H54 (cell line): ENCODE measurements at places on chromosomes 6 and 20.
A peak's percentile ranks its signal among the peaks of the same experiment; 100 is the strongest.

DNA sequence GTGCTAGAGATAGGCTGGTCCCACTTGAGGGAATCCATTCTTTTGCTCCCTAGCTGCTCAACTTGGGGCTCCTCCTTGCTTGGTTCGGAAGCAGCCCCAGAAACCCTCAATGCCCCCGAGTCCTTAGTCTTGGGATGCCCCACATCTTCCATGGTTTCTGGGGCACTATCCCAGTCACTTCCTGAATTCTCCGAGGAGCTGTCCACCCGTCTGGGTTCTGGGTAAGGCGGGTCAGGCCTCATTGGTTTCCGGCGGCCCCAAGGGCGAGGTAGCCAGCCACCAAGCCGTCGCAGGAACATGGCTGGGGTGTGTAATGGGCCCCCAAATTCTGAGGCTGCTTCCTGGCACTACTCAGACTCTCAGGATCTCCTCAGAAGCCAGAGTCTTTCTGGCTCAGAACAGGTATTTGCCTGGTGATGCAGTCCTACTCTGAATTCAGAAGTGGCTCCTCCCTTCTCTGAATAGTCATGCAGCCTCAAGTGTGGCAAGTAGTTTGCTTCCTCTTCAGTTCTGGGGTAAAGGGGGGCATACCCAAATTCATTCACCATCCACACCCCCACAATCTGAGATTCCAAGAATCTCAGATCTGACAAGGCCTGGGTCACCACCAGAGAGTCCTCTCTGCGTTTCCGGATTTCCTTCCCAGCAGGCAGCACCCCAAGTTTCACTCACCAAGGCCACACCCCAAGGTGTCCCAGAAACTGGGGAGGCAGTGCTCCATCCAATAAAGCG is 763 bp downstream of the C6orf47 start:
- no peak for DNase-seq

GRCh38 chr6:161152527-161152862 is 121.4 kb downstream of the AGPAT4 start:
- DNase-seq: no peak

- no peak for DNase-seq
These were observed 152.1 kb downstream of the SAMD5 start for GRCh38 chr6:147660334-147661311.

DNA sequence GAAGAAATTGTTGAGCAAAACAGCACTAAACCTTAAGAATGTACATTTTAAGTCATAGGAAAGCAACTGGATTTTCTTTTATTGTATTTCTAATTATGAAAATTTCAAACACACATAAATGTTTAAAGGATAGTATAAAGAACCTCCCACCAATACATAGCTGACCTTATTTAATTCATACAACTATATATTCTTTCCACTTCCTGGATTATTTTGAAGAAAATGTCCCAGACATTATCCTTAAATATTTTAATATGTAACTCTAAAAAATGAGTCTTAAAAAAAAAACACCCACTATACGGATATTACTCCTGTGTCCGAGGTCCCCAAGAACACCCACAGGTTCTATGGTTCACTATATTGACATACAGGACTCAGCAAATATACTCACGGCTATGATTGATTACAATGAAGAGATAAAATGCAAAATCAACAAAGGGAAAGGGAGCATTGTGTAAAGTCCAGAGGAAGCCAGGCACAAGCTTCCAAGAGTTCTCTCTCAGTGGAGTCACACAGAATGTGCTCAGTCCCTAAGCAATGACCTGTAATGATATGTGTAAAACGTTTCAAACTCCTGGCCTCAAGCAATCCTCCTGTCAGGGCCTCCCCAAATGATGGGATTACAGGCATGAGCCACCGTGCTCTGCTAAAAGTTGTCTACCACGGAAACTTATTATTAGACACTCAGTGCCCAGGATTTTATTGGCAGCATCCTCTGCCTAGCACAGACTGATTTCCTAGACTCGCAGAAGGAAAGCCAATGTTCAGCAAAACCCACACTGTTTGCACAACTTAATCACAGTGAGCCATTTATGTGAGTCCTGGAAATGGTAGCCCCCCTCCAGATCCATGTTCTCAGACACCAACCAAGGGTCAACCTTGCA is 23.2 kb downstream of the GLYATL3 start:
- no peak for DNase-seq

- DNase-seq: peak; percentile 47
These were observed at the start of gene MOXD1 for GRCh38 chr6:132400883-132401617. MOXD1 (minus strand) TSS chr6:132401475; CDS start chr6:132401426, 49 bp downstream.

- no peak for DNase-seq
These were observed 615.4 kb downstream of the MAFB start for GRCh38 chr20:40073535-40074111.

DNA sequence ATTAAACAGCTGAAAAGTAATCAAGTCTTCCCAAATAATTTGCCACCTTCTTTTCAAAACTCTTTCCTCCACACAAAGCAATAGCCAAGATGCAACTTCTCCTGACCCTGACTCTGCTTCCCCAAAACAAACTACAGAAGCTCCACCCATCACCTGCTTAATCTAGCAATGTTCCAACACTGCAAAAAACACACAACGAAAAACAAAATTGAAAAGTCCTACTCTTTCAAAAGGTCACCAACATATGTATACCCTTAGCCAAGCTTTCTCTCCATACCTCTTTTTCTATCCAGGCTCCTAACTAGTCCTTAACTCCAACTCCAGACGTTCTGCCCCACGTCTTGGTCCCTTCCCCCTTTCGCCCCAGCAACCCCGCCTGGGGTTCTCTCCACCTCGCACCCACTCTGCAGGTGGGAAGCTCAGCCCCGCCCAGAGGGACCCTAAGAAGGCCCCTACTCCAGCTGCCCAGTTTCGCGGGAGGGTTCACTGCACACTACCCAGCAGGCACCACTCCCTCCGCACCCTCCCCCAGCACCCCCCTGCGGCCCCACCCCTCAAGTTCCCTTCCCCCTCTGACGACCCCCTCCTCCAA is 717 bp downstream of the CSNK2A1 start:
- DNase-seq: peak; percentile 16

GRCh38 chr6:16948396-16948795 is 153.5 kb upstream of the STMND1 start:
- DNase-seq: no peak

DNA sequence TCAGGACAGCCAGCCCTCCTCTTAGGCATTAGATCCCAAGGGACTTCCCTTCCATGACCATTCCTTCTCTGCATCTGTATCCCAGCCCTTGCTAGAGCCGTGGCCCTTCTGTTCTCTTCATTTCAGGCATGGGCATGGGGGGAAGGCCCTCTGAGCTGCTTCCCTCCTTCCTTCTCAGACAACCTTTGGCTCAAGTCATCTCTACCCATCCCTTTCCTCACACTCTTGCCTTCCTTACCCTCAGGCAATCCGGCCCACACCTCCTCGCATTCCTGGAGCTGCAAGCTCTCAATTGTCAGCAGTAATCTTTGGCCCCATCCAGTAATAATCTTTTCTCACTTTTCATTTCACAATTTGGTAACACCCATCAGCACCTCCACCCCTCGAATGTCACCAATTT is 426.9 kb upstream of the JARID2 start:
- DNase-seq: no peak

GRCh38 chr6:87251225-87251624 is 71.2 kb upstream of the SMIM8 start:
- no peak for DNase-seq

DNA sequence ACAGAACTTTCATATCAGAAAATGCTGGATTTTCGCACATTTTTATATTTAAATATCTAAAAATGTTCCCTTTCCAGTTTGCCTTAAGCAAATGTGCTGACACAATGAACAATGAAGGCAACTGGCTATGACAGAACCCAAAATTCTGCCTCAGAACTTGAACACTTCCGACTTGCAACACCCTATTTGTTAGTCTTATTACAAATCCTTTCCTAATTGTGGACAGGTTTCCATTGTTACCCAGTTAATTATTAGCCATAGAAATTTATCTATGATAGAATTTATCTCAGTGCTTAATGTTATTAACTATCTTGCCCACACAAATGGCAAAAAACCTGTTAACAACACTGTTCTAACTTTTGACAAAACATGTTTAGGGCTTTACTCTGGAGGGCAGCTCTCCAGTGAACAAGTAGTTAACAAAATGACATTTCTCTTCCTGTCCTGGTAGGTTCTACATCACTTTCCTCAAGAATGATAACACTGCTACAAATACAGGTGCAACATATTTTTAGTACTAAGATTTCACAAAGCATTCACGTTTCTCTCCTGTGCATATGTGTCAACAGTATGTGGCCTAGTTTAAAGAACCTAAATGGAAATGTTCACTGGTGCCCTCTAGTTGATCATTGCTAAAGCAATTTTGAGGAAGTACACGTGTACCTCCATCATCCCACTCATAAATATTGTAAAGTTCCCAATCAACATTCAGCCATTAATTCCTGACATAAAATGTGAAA is 58.4 kb downstream of the HIVEP2 start:
- DNase-seq: no peak

GRCh38 chr6:157339432-157339831 is 16.1 kb upstream of the TMEM242 start:
- no peak for DNase-seq

DNA sequence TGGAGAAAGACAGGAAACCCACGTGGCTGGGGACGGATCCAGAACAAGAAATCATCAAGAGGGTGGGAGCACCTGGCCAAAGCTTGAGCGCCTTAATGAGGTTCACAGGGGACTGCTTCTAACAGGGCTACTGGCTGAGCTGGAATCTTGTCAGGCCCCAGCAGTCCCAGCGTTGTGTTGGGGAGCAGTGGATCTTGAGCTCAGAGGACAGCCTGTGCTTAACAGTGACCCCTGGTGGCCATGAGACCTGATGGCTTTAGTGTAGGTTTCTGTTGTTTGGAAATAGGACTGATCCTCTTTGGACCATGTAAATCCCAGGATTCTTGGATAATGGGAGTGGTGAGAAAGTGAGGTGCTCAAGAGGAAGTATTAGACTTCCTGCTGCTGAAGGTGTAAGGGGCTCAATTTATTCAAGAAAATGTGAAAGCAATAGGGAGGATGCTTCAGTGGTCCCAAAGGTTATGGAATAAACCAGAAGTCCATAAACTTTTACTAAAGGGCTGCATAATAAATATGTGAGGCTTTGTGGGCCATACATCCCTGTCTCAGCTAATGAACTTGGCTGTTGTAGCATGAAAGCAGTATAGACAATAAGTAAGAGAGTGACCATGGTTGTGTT is 216.2 kb downstream of the NFATC2 start:
- DNase-seq: no peak

DNA sequence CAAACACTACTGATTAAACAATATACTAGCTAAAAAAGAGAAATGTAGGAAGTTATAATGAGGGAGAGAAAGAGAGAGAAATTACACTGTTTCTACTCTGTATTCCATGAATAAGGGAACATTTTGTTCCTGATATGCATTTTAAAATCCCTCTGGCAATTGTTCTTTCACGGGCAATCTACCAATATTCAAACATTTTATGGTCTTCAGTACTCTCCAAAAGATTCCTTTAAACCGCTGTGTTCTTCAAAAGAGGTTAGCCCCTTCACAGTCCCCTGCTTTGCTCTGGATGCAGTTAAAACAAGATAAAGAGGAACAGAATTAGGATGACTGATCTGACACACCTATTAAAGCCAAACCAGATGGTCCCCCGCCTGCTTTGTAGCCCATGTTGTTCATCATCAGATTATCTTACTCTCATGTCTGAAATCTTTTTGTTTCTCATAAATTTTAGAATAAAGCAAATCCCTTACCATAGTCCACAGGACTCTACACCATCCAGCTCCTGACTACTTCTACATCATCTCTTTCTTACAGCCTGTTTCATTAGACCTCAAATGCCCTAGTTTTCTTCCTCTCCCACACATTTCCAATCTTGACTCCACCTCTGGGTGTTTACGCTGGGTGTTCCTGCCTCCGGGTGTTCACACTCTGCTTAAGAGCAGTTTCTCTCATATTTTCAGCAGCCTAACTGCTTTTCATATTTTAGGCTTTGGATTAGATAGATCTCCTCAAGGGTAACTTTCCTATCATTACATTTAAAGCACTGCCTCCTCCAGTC is 399.7 kb downstream of the COL12A1 start:
- no peak for DNase-seq

GRCh38 chr6:7172649-7173048 is 64.9 kb downstream of the RREB1 start:
- DNase-seq: no peak

DNA sequence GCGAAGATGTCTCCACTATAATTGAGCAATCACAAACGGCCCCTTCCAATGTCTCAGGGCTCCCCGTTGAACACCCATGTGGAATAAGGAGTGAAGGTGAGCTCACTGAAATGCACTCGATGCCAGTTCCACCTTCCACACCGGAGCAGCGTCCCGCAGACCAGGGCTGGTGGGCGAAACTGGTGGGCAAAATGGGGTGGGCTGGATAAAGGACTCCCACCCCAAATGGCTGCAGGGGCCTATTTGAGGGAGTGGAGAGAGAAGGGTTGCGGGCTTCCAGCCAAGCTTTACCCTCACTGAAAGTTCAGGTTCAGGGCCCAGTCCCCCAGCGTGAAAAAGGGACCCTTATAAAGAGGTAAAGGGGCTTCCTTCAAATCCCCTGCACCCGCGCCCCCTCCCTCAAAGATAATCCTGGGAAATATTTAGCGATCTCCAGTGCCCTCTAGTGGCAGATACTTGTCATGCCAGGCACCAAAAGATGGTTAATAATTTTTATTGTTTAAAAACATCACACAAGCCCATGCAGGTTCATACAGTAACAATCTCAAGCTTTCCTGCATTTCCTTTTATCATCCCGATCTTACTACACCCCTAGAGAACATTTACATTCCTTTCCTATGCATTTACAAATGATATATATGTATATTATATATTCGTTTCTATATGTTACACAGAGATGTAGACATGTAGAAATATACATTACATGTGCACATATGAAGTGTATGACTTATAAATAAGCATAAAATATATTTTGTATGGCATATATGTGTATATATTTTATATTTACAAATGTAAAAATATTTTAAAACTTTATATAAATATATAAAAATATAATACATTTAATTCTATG is 58.2 kb upstream of the NKX2-2 start:
- DNase-seq: peak; percentile 9

GRCh38 chr20:4306206-4306605 is 290.8 kb upstream of the RNF24 start:
- DNase-seq: no peak

DNA sequence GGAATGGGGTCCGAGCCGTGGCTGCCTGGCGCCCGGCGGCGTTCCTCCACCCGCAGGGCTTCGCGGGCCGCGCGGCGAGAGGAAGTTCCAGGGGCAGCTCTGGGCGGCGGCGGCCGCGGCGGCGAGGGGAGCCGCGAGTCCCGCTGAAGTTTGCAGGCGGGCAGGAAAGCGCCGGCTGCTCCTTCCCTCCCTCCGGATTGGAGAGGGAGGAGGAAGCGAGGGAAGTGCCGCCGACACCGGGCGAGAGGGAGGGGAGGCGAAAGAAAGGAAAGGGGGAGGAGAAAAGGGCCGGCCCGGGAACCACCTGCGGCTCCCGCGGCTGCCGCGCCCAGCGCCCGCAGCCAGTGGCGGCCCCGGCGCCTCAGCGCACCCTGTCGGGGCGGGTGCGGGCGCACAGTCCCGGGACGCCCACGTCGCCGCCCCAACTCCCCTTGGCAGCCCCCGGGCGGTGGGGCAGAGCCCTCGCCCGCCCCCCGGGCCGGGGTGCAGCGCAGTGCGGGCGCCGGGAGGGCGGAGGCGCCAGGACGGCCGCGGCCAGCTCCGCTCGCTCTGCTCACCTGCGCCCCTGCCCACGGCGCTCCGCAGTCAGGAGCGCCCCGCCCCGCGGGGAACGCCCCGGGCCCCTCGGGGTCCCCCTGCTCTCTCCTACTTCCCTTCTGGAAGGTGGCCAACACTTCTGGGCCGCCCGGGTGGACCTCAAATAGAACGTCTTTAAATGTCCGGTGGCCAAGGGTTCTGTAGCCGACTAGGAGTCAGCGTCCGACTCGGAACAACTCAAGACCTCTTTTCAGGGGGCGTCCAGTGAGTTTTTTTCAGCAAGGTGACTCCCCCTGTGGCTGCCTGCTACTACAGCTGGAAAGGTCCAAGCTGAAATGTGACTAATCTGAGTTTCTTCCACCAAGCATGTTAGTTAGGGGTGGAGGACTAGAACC is 80.3 kb upstream of the CCDC28A start:
- peak; percentile 68 for DNase-seq
